Stimulated activated CD4-positive, alpha-beta T cell treated with anti-CD3 and anti-CD28 coated beads, Interleukin-12 subunit alpha, Interleukin-12 subunit beta, amount 100 ng/mL, for 4 hours (primary cell): ENCODE measurements at places on chromosomes 1 and 21.

GRCh38 chr1:93616996-93617669 is 64.5 kb downstream of the BCAR3 start:
- DNase-seq, result no peak

- no peak for DNase-seq
These were observed 25.9 kb downstream of the RHBG start for GRCh38 chr1:156394835-156395461.

DNA sequence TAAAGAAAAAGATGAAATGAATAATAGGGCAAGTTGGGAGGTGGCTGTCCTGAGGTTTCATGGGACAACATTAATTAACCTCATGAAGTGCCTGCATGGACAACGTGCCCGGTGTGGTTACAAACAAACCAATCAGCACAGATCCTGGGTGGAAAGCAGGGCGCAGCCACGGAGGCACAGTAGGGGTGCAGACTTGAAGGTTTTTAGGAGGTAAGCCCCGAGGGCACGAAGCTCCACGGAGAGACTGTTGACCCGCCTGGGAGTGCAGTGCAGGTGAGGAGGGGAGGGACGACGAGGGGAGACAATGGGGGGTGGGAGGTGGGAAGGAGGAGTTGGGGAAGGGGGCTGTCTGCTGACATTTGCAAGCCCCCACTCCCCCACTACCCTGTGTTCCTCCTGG is 2.3 kb upstream of the RIPK4 start:
- DNase-seq, result no peak

GRCh38 chr1:205286335-205286950 is 35.1 kb downstream of the NUAK2 start:
- DNase-seq, result no peak

DNA sequence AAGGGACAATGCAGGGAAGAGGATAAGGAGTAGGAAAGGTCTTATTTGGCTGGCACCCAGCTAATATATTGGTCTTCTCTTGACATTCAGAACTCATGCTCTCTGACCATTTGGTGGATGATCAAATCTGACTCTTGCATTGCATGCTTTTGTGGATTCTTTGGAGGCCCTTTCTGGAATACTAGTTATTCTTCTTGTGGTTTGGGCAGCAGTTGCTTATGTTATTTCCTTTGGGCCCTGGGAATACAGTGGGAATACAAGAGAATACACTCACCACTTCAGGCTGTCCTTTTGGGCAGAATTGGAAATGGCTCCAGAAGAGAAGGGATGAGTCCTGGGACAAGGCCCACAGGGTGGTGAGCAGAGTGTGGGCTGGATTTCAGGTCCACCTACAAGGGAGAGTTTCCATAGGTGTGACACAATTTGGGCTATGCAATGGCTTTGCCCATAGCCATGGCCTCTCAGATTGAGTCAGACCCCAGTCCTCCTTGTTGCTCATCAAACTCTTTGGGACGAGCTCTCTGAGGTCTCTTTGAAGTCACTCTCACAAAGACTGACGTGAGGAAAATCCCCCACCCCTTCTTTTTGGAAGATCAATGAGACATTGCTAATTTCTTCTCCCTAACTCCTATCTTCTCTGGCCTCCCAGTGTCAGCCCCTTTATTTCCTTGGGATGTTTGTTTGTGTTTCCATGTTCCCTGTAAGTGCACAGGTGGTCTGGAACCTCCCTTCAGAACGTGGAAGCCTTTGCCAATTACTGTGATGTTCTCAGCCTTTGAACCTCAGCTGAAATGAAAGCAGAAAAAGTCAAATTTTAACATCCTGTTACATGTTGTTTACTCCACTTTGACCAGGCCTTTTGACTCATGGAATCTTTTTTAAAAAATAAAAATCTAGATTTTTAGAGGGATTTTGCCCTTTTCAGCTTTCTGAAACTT is 19.4 kb downstream of the HSD11B1 start:
- peak; percentile 22 for DNase-seq

DNA sequence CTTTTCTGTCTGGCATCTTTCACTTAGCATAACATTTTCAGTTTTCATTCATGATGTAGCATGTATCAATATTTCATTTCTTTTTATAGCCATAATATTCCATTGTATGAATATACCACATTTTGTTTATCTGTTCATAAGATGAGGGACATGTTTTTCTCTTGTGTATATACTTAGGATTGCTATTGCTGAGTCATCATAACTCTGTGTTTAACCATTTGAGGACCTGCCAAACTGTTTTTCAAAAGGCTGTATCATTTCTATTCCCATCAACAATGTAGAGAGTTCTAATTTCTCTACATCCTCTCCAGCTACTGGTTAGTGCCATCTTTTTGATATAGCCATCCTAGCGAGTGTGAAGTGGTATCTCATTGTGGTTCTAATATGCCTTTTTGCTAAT is 26.2 kb downstream of the MPZL1 start:
- DNase-seq, result no peak

DNA sequence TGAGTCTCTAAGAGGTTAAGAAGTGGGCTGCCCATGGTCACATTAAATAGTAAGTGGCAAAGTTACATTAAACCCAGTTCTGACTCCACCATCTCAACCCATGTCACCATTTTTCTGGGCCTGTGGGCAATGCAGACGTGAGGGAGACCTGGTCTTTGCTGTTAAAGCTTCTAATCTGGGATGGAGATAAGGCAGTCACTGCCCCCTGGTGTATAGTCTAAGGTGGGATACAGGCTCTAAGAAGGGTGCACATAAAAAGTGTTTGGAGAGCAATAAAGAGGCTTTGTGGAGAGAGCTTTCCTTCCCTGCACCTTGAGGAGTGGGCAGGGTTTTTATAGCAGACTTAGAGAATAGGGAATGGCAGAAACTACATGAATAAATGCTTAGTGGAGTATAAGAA is 141.3 kb downstream of the ROR1 start:
- no peak for DNase-seq

DNA sequence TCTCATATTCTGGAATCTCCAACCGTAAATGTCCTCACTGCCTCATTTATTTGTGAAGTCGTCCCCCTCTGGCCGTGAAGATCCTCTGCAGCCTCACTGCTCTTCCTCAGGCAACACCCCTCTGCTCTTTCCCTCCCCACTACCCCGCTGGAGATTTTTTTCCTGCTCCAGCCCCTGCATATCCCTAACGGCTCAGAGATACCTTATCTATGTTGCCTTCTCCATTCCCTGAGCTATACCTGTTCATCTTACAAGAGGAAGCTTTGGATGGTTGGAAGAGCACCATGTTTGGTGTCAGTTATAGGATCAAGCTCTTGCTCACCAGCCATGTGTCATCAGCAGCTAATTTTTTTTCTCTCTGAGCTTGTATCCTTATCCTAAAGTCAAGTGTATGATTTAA is 26.4 kb downstream of the LRRC8B start:
- no peak for DNase-seq

DNA sequence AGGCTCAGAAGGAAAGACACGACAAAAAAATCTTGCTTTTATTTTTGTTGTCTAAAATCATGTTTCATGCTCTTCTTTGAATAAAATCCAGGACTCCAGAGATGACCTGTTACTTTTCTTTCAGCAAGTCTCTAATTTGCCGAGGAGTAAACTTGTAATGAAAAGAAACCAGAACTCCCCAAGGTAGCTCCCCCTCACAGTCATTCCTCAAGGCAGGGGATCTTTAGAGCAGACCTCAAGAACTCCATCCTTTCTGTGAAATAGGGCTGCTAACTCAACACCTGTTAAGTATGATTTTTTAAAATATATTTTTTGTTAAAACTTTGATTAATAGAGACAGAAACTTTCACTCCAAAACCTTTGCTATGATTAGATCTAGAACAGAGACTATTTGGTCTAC is 82.7 kb upstream of the ABCD3 start:
- no peak for DNase-seq
